ENCODE measurements at places on chromosomes 1 and 21.

DNA sequence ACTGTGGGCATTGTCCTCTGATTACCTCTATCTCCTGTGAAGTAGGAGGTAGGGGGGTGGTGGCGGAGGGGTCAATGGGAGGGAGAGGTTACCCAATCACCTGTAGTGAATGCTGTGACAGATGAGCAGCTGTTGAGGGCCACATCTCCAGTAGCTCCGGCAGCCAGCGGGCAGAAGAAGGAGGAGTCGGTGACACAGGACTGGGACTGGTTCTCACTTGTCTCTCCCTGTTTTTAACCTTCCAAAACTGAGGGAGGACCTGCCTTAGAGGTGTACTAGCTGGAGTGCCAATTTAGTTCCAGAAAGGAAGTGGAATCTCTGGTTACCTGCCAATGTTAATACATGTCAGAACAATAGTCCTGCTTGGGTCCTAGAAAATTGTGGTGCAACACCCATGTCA lies 56.2 kb upstream of the ENAH start:
- no peak for DNase-seq

- DNase-seq: no peak
Measured at GRCh38 chr1:203036135-203036534, 9.8 kb downstream of the PPFIA4 start.

GRCh38 chr1:201849372-201850052 lies 20.6 kb downstream of the IPO9 start:
- no peak for DNase-seq

DNA sequence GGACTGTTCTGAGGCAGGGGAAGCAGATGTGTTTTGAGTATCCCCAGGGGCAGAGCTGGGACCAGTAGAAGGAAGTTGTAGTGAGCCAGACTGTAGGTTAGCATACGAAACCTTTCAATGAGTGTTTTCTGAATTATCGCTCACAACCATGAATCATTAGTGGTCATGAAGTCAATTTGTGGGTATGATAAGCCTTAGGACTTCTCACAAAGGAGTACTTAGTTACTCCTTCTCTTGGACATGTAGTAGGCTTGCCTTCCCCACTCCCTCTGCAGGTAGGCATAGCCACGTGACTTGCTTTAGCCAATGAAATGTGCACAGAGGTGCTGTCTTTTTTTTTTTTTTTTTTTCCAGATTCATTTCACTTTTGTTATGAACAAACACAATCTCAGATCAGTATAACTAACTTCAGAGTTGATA lies 23.9 kb upstream of the FAAH start:
- no peak for DNase-seq

DNA sequence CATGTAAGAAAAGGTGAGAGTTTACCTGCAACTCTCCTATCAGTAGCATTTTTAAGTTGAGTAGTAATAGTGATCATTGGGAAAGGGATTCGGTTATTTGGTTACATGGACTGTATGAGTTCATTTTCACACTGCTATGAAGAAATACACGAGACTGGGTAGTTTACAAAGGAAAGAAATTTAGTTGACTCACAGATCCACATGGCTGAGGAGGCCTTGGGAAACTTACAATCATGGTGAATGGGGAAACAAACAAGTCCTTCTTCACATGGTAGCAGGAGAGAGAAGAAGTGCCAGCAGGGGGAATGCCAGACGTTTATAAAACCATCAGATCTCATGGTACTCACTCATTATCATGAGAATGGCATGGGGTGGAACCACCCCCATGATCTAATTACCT lies 59.3 kb upstream of the FBXO28 start:
- DNase-seq: no peak

DNA sequence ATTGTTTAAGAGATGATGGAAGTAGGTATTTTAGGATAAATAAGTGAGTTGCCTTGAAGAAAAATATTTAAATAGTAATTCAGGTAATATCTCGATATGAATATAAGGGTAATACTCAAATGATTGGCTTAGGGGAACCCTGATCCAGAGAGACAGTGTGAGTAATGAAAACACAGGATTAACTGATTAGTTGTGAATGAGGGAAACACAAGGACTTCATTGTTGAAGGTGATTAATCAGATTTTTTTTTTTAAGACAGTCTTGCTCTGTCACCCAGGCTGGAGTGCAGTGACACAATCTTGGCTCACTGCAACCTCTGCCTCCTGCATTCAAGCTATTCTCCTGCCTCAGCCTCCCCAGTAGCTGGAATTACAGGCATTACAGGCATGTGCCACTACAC lies 12.7 kb downstream of the SLC25A33 start:
- no peak for DNase-seq

GRCh38 chr21:20108976-20109540 lies 889.2 kb upstream of the NCAM2 start:
- DNase-seq: no peak

- DNase-seq: no peak
Measured at GRCh38 chr1:177864538-177865305, 105.1 kb downstream of the SEC16B start.

DNA sequence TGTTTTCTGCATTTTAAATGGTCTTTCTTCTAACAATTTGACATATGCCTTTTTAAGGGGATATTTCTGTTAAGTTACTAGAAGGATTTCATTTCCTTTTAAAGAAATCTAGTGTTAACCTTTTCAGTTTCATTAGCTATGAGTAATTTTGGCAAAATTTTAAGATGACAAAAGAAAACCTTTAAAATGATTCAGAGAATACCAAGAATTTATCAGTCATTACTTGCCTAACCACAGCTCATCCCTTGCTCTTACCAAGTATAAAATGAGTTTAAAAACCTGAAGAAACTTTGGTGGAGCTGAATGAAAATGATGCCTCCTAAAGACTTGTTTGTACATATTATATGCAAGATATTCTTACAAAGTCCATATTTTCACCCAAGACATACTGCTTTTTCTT lies 101.7 kb downstream of the NEK7 start:
- DNase-seq: no peak

DNA sequence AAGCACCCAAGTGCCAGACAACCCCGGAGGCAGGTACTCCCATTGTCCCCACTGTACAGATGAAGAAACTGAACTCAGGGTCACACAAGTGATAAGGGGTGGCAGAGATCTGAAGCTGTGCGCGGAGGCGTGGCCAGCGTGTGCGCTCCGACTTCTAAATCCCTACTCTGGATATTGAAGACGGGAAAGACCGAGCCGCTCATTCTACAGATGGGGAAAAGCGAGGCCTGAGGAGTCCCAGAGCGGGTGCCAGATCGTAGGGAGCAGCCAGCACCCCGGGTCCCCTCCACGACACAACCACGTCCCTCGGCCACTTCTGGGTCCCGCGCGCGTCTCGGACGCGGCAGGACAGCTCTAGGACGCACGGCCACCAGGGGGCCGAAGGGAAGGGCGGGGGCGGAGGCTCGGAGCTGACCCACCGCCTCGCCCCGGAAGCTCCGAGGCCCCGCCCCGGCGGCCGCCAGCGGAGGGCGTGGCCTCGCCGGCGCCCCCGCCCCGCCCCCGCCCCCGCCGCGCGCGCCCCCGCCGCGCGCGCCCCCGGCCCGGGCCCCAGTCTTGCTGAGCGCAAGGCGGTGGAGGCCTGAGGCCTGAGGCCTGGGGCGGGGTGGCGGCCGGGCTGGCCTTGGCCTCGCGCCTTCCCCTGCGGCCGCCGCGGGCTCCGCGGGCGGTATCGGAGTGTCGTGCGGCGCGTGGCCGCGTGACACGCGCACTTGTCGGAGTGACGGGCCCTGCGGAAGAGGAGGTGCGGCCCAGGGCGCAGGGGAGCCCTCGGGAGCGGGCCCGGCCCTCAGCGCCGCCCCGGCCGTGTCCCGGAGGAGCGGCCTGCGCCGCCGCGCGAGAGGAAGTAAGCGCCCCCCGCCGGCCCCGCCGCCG lies at the start of gene H6PD:
Gene H6PD (plus strand): TSS at position 552 of the 873 bp plus-strand sequence. CDS start 10,161 bp downstream, outside the sequence.
- DNase-seq: peak; percentile 51

DNA sequence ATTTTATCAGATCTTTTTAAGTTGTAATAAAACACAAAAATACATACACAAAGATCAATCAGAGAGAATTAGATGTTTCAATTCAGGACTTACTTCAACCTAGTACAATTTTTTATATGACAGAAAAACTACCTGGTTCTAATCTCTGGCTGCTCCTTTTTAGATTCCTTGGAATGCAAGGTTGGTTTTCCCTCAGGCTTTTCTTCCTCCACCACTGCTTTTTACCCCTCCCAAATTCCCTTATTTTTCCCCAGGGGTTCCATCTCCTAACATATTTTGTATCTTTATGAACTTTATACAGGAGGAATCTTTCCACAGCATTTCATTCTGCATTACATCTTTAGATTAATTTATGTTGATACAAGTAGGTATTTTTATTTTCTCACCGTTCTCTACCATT lies 33.2 kb downstream of the PIK3R3 start:
- DNase-seq: no peak

GRCh38 chr1:174358344-174358743 lies 89.4 kb upstream of the GPR52 start:
- no peak for DNase-seq

DNA sequence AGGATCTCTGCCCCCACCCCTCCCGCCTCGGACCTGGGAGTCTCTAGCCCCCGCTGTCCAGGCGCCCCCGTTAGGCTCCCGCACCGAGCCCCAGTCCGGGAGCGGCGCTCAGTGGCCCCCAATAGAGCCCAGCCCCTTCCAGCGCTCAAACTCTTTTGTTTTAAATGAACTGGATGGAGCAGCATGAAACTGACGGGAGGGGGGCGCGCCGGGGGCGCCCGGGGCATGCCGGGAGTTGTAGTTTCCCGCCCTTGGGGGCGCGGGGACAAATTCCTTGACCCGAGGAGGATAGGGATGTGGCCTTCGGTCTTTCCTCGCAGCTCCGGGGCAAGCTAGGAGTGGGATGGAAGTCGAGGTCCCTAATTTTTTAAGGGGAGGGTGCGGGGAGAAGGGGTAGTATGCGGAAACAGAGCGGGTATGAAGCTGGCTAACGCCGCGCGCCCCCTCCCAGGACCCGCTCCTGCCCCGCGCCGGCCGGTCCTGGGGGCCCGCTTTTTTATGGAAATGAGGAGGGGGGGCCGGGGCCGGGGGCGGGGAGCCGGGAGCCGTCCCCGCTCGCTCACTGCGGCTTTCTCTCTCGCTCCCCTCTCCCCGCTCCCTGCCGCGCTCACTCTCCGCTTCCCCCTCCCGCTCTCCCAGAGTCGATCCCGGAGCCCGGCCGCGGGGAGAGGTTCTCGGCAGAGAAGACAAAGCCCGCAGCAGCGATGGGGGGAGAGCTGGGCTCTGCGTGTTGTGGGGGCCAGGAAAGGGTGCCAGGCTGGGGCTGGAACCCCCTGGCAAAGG lies at the start of gene MEX3A:
Gene MEX3A (minus strand): TSS at position 157 of the 783 bp plus-strand sequence. CDS start 467 bp downstream, outside the sequence.
- DNase-seq: peak; percentile 33

DNA sequence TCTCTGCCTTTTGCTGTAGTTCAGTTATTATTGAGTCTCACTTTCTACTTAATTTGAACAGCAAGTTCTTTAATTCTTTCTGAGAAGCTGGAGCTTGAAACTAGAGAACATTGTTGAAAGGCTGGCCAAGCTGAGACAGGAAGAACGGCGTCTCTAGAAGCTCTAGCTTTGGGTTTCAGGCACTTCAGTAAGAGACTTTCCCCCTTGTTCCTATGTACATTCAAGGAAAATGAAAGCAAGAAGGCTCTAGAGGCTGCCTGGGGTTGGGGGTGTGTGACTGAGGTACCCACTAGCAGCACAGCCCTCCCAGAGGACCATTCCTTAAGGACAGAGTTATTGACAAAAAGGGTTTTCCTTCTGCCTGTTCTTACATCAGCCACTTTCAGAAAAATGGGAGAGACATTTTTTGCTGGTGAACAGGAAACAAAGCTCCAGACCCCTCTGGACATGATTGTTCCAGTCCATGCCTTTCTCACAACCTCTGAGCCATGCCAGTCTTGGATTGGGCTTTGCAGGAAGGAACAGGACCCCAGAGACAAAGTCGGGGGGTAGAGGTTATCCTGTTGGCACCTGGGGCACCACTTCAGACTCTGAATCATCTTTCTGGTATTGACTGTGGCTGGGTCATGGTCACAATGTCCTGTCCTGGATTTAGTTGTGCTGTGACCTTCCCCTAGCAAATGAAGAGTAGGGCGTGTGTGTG lies 63.1 kb downstream of the LAMC2 start:
- no peak for DNase-seq

Measured in stimulated activated CD8-positive, alpha-beta memory T cell treated with anti-CD3 and anti-CD28 coated beads, Interleukin-4, amount 100 ng/mL, for 1 hour (primary cell).